ENCODE measurements at places on chromosomes 7 and 10.
A peak's percentile ranks its signal among the peaks of the same experiment; 100 is the strongest.

DNA sequence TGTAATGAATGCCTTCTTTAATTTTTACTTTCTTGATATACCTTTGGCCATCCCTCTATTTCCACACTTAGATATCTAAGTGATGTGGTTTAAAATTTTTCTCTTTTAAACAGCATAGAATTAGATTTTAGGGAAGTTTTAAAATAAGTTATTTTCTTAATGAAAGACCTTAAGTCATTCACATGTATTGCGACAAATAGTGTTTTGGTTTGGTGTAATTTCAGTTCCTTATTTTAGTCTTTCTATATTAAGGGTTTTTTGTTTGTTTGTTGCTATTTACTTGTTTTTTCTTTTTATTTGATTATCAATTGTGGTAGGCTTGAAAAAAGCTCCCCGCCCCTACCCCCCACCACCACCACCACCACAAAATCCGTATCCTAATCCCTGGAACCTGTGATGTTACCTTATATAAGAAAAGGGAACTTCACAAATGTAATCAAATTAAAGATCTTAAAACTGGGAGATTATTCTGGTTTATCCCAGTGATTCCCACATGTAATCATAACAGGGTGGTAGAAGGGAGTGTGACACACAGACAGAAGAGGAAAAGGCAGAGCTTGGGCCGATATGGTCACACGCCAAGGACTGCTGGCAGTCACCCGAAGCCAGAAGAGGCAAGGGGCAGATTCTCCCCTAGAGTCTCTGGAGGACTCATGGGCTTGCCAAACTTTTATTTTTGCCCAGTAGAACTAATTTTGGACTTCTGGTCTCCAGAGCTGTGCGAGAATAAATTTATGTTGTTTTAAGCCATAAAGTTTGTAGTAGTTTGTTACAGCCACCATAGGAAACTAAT lies 149.7 kb downstream of the NPSR1 start:
- no peak for DNase-seq

DNA sequence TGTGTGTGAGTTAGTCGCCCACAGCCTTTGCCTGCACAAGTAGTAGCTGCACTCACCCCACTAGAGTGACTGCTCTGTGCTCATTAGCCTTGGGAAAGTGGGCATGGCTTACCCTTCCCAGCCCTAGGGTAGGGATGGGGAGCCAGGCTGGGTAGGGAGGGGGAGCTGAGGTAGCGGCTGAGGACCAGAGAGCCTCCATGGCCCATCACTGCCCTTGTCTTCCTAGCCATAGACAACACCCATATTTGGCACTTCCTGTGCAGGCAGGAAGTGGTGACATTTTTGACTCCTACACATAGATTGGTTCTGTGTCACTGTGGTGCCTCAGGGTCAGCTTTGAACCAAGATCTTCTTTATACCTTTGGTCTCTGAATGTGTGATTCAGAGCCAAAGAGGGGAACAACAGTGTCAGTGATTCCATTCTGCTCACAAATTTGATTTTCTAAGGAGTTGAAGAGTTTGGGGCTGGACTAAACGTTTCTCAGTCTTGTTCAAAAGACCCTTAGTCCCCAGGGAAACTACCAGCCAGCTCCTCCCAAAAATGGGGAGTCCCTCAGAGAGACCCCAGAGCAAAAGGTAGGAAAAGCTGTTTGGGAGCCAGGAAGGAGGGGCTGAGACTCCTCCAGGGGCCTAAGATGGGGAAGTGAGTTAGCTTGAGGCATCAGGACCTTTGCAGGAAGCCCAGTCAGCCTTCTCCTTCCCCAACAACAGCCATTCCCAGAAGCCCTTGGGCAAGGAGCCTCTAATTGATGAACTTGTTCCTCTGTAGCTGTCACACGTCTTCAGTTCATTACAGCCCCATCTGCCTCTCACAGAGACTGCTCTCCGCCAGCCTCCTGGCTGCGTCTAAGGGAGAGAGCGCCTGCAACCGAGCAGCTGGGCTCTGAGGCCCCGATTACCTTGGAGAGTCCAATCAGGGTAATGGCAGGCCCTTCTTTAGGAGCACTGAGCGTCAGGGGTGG lies 135.0 kb downstream of the CDH23 start:
- no peak for DNase-seq

GRCh38 chr7:94633014-94633341 lies 23.0 kb downstream of the SGCE start:
- DNase-seq, result no peak

DNA sequence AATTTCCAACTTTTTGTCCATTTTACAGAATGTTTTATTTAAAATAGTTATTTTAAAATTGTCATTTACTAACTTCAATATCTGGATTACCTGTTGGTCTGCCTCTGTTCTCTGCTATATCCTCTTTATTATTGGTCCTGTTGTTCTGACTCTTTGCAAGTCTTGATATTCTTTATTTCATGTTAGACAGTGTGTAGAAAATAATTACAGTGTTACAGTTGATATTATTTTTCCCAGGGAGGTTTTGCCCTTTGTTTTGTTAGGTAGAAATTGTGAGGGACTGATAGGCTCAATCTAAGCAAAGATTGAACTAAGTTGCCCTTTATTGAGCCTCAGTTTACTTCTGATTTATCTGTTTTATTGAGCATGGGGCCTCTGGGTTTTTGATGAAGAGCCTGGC lies 49.4 kb upstream of the CADPS2 start:
- DNase-seq, result no peak

DNA sequence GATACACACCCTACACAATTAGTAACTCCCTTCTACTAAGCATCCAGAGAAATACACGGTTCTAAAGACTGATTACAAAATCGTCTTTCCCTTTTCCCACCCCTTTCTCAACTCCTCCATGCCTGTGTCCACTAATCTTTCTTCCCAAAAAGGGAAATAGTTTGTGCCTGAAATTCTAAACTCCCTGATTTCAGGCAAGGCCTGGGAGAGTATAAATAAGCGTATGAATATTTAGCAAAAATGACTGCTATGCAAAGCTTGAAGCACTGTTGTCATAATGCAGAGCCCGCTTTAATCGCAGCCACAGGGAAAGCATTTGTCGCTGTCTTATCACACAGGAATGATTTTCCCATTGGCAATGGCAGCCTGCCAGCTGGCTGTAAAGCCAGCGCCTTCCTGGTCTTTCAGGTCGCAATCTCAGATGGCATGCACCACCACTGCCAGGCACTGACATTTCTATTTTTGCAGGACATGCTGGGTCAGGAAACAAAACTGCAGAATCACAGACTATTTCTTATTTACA lies 142.9 kb upstream of the PCGF5 start:
- no peak for DNase-seq

- DNase-seq, result no peak
Observed at GRCh38 chr10:7192831-7193361, 217.9 kb downstream of the SFMBT2 start.

- DNase-seq, result no peak
Observed at GRCh38 chr7:155181768-155182167, 111.6 kb downstream of the HTR5A start.

GRCh38 chr10:111875725-111876124 lies 307.8 kb downstream of the GPAM start:
- no peak for DNase-seq

- DNase-seq, result no peak
Observed at GRCh38 chr10:59698326-59698725, 11.3 kb downstream of the SLC16A9 start.

GRCh38 chr10:97213431-97213830 lies 27.7 kb upstream of the SLIT1 start:
- no peak for DNase-seq

- no peak for DNase-seq
Observed at GRCh38 chr7:10723832-10724231, 249.8 kb upstream of the PHF14 start.

DNA sequence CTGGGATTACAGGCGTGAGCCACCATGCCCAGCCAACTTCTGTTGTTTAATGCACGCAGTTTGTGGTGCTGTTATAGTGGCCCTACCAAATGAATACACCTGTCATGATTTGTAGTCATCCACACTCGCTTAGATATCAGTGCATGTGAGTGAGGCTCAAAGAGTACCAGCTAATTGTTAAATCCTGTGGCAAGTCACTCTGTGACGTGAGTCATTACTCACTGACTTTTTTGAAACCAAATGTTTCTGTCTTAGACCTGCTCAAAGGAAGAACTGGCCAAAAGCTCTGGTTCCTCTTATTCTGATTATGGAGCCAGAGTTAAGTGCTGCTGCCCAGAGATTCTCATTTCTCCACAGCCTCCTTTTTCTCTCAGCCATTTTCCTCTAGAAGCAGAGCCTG lies 109.4 kb downstream of the PRKAG2 start:
- no peak for DNase-seq

- DNase-seq, result no peak
Observed at GRCh38 chr7:137846549-137846826, 286 bp downstream of the DGKI start.

GRCh38 chr10:97270523-97271154 lies 21.8 kb downstream of the ARHGAP19 start:
- peak; percentile 36 for DNase-seq

GRCh38 chr7:70679661-70680060 lies 452.3 kb upstream of the GALNT17 start:
- no peak for DNase-seq

DNA sequence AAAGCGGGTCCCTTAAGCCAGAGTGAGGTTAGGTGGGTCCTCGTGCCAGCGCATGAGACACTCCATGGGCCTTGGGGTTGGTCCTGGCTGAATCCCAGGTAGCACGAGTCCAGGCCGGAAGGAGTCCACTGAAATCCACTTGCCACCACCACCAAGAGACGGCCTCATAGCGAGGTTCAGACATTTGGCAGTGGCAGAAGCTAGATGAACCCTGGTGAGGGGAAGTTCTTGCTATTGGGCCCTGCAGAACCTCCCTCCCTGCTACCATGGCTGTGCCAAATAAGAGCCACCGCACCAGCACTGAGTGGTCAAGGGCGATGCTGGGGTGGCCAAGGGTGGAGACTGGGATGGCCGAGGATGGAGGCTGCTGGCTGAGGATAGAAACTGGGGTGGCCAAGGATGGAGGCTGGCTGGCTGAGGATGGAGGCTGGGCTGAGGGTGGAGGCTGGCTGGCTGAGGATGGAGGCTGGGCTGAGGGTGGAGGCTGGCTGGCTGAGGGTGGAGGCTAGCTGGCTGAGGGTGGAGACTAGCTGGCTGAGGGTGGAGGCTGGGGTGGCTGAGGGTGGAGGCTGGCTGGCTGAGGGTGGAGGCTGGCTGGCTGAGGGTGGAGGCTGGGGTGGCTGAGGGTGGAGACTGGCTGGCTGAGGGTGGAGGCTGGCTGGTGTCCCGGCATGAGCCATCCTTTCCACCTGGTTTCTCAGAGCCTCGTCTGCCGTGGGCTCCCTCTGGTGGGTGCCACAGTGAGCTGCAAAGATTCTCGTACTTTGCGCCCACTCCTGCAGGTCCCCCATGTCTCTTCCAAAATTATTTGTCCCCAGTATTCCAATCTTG lies 88.2 kb downstream of the ELFN1 start:
- no peak for DNase-seq

DNA sequence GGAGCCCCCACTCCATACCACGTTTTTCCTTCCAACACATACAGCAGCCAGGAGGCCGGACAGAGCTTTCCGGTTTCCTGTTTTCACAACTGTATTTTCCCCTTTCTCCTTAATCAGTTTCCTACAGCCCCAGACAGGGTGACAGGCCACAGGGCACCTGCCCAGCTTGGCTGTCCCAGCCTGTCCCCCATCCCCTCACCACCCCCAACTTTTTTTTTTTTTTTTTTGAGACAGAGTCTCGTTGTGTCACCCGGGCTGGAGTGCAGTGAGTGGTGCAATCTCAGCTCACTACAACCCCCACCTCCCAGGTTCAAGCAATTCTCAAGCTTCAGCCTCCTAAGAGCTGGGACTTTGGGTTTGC lies 10.3 kb upstream of the HSPB1 start:
- no peak for DNase-seq

- no peak for DNase-seq
Observed at GRCh38 chr7:95531605-95532219, 46.0 kb downstream of the ASB4 start.

DNA sequence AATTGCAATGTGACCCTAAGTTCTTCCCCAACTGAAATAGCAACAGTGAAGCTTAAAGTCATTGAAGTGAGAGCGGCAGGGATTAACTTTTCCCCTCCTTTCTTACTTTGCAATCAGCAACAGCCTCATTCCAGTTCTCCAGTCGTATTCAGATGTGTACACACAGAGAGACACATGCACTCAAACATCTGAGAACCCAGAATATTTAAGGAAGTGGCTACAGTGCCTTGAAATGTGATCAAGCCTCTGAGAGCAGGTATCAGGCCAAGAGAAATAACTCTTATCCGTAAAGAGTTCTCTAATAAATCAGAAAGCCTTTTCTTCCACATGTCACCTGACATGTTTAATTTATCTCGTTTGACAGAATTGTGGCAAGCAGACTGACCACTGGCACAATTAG lies 388.9 kb upstream of the NPVF start:
- no peak for DNase-seq

- no peak for DNase-seq
Observed at GRCh38 chr10:59678884-59679301, 30.8 kb downstream of the SLC16A9 start.

- DNase-seq, result no peak
Observed at GRCh38 chr7:20503278-20503950, 112.1 kb upstream of the ABCB5 start.

GRCh38 chr7:148959726-148960125 lies 68.6 kb downstream of the PDIA4 start:
- DNase-seq, result no peak

DNA sequence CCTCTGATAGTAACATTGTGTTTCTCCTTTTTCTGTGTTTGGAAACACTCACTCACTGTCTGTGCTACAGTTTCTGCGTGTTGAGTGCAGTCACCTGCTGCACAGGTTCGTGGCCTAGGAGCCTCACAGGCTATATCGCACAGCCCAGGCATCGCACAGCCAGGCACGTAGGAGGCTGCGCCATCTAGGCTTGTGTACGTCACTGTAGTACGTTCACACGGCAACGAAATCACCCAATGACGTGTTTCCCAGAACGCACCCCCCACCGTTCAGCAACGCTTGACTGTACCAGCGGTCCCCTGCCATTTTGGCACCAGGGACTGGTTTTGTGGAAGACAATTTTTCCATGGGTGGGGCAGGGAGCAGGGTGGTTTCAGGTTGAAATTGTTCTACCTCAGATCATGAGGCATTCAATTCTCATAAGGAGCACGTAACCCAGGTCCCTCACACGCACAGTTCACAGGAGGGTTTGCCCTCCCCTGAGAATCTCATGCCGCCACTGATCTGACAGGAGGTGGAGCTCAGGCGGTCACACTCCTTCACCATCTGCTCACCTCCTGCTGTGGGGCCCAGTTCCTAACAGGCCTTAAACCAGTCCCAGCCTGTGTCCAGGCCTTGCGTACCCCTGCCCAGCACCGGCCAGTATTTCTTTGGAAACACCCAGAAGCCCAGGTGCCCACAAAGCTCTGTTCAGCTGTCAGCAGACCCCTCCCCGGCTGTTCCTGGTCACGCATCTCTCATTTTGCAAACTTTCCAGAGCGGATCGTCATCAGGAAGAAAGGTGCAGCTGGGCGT lies 23.2 kb upstream of the PRKAR1B start:
- no peak for DNase-seq

DNA sequence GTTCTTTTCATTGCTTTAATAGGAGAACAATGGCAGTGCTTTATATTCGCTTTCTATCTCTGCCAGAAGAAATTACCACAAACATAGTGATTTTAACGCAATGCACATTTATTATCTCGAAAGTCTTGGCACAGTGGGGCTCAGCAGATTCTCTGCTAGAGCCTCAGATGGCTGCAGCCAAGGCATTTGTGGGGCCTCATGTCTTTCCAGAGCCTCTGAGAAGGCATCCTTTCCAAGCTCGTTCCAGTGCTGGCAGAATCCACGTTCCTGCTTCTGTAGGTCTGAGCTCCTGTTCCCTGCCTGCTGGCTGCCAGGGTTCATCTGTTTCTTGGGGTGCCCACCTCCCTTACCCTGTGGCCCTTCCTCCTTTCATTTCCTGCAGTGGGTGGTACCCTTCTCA lies 60.2 kb downstream of the LRRC18 start:
- DNase-seq, result no peak
